ENCODE measurements at places on chromosomes 6 and 20.

GRCh38 chr20:22562620-22563019 lies 21.8 kb downstream of the FOXA2 start:
- no peak for DNase-seq

DNA sequence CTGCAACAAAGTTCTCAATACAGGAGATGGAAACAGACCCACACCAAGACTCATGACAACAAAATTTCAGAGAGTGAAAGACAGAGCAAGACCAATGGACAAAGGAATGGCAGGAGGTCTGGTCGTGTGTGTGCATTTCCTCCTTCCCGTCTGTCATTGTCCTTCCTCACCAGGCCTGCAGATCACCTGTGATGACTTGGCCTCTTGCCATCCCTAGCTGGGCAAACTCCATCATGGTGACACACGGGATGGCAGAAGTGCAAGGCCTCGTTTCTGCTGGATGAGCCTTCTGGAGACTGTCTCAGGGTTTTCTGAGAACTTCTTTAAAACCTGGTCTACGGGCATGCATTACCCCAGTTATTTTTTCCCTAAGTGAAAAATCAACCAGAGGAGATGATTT lies 49.2 kb downstream of the RPP21 start:
- DNase-seq, result no peak

DNA sequence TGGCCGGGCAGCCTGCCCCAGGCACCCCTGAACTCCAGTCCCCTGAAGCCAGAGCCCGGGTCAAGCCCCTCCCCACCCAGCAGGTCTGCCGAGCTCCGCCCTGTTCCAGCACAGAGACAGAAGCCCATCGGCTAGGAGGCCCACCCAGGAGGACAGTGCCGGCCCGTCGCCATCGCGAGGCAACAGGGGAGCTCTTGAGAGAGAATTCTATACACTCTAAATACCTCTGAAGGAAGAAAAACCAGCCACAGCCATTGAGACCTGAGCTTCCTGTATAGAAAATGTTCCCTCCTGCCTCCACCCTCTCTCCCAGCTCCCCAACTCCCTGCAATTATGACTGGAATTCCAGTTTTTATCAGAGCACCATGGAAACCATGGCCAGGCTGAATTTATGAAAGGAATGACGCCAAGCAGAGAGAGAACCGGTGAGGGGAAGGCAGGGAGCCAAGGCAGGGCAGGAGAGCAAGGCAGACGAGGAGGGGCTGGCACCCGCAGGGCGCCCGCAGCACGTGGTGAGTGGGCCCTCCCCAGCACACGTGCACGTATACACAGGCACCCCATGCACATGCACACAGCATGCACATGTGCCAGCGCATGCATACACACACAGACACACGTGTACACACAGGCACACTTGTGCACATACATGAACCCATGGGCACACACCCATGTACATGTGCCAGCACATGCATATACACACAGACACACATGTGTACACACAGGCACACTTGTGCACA lies 27.6 kb upstream of the MRGBP start:
- DNase-seq, result no peak

GRCh38 chr6:53527249-53527765 lies 17.6 kb downstream of the GCLC start:
- no peak for DNase-seq

- peak; percentile 83 for DNase-seq
Observed at GRCh38 chr6:155186052-155186658, 77.7 kb upstream of the CLDN20 start.

- DNase-seq, result peak; percentile 25
Observed at GRCh38 chr6:41200901-41201763, at the start of gene TREML2. TREML2 (minus strand) TSS chr6:41201149; CDS start chr6:41201008, 141 bp downstream.

DNA sequence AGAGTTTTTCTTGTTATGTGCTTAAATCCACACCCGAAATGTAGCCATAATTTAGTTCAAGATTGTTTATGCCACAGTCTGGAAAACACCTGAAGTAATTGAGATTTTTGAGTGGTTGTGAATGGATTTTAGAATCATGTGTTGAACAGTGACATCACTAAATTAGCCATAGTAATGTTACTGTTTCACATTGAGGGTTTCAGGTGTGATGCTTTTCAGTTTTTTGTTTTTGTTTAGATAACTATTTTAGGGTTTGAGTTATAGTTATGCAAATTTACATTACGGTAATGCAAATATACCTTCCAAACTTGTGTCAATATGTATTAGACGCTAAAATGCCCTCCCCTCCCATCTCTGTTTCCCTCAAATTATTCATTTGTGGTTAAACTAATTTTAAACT lies 22.9 kb downstream of the QKI start:
- DNase-seq, result no peak

DNA sequence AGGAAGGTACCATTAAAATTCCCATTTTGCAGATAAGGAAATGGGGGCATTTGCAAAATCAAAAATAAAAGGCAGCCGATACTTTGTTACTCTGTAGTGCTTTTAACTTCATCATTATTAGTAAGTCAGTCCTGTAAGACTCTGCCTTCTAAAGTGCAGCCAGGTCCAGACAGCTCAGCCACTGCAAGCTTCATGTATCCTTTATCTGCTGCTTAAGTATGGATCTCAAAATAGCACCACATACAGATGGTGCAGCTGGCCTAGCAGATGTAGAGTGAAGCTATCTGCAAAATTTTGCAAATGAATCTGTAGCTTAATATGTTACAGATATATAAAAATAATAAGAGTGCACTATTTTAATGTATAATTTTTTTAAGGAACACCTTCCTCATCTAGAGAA lies 53.4 kb downstream of the NUS1 start:
- no peak for DNase-seq

- DNase-seq, result peak; percentile 82
Observed at GRCh38 chr6:36028877-36029324, 1.3 kb downstream of the MAPK14 start.

DNA sequence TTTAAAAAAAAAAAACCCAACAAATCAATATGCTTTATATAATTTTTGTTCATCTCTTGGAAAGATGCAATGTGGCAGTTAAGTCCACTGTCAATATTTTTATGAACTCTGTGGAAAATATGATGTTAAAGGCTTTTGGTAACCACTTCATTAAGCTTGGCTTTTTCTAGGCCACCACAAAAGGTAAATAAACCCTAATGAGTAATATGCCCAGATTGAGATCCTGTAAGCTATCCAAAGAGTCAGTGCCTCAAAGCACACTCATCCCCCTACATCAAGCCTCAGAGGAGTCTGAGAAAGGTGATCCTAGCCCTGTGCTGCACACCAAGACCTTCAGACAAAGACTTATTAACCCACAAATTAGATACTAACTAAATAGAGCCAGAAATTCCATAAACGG lies 121.1 kb downstream of the CDC5L start:
- DNase-seq, result no peak

GRCh38 chr20:47088335-47088734 lies 193.7 kb downstream of the EYA2 start:
- DNase-seq, result no peak

DNA sequence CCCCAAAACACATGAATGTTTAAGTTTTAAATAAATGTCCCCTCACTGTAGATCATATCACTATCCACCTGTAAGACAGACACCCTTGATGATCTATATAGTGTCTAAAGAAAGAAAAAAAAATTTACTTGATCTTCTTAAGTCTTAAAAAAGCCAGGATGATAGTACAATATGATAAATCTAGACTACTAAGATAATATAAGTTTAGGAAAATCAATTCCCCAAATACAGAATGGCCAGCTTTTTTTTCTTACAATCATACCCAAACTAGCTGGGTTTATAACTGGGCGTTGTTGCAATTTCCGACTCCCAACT lies 14.4 kb downstream of the ZNF217 start:
- no peak for DNase-seq

DNA sequence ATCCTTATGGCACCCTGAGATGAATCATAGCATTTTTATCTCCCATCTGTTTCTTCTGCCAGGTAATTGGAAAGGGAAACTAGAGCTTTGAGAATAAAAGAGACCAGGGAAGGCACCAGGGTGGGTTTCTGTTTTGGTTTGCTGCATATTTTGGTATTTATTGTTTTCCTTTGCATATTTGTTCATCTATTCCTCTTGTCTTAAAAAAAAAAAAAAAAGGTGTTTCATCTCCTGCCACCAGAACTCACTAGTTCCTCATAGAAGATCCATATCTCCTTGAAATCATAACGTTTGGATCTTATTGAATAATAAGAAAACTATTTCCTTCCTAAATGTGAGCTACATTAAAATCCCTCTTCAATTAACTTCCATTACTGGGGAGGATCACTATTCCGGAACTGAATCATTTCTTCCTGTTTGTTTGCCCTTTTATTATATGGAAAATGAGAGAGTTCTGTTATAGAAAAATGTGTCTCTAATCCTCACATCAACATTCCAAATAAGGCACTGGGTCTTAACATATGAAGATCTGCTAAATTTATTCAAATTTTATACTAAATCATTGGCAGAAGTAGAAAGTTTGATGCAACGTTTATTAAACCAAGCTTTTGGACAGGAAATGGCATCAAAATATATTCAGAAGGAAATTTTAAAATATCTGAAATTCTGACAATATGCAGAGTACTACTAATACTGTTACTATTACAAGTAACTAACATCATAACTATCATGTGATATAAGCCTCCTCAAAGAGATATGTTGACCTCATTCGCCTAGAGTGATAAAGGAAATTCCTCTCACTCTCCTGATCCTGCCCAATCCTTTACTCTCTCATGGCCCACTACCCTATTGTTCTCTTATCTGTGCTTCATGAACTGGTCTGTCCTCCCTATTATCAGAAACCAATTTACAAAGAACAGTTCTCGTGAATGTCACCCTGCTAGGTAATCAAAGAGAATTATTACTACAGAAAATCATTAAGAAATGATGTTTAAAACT lies 229.4 kb upstream of the RSPO3 start:
- DNase-seq, result no peak

GRCh38 chr6:133683606-133684005 lies 205.3 kb upstream of the TCF21 start:
- no peak for DNase-seq

DNA sequence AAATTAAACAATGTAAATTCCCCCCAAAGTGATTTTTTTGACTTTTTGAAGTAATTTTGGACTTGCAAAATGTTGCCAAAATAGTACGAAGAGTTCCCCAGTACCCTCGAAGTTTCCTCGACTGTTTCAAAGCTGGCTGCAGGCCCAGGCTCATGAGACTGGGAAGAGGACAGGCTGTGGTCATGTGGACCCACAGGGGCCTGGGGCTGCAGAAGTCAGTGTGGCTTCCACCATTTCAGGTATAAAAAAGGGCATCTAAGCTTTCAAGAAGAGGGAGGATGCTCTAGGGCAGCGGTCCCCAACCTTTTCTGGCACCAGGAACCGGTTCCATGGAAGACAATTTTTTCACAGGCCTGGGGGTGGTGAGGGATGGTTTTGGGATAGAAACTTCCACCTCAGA lies 75.0 kb downstream of the PTPN1 start:
- DNase-seq, result no peak

- DNase-seq, result no peak
Observed at GRCh38 chr20:6466075-6466810, 301.2 kb upstream of the BMP2 start.

- peak; percentile 50 for DNase-seq
Observed at GRCh38 chr6:118843685-118844390, 50.1 kb upstream of the ASF1A start.

DNA sequence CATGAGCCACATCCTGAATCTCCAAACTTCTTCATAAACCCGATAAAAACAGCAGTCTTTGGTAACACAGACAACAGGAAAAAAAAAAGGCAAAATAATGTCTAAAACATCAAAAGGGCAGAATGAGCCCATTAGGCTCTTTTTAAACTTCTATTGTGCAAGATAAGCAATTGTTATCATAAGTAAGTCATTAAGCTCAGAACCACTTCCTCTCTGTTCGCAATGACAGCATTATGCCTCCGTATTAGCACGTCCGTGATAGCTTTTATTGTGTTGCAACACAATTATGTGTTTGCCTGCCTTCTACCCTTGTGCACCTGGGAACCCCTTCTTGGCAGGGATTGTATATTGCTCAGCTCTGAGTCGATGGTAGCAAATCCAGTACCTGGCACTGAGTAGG lies 147.1 kb downstream of the LRFN2 start:
- DNase-seq, result no peak

DNA sequence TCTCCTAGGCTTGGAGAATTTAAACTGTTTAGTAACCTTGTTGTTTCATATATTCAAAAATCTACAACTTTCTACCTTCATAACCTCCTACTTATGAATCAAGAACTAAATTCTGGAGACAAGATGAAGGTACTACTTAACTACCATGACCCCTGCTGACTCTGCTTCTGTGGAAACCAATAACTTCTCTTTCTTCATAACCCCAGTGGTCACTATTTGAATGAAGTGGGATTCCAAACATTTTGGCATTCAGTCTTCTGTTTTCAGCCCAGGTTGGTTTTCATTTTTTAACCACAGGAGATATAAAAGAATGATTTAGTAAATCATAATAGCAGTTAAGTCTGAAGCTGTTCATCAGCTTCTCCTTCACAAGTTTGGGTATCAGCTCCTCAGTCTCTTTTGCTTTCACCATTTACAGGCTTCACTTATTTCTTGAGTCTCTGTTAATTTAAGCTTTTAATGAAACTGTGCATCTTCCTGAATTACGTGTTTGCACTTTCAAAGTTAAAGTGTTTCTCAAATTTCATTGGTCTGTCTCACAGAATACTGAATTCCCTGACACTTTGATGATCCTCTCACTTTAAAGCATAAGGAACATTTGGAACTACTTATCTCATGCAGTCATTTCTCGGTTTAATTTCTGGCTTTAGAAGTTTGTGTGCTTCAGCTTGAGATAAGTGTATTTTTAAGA lies 9.5 kb downstream of the SENP6 start:
- DNase-seq, result no peak

GRCh38 chr6:129766959-129767728 lies 57.2 kb upstream of the ARHGAP18 start:
- peak; percentile 66 for DNase-seq

DNA sequence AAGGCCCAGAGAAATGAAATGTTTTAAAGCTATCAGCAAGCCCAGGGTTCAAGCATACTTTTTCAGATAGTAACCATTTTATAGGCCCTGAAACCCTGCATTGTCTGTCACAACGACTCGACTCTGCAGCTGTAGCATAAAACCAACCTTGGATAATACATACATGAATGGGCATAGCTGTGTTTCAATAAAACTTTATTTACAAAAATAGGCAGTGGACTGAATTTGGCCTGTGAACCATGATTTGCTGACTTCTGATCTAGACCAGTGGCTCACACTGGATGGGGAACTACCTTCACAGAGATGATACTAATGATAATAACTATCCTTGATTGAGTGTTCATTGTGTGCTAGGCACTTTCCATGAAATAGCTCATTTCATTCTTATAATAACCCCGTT lies 97.3 kb upstream of the ZNFX1 start:
- DNase-seq, result no peak

GRCh38 chr6:169428532-169428931 lies 174.9 kb upstream of the THBS2 start:
- no peak for DNase-seq

GRCh38 chr6:141580131-141580530 lies 552.6 kb upstream of the GJE1 start:
- no peak for DNase-seq

GRCh38 chr6:148249679-148250375 lies 92.8 kb upstream of the SASH1 start:
- no peak for DNase-seq
